ELF-1 (cell line): ENCODE measurements at places on chromosomes 3 and 15.
A peak's percentile ranks its signal among the peaks of the same experiment; 100 is the strongest.

DNA sequence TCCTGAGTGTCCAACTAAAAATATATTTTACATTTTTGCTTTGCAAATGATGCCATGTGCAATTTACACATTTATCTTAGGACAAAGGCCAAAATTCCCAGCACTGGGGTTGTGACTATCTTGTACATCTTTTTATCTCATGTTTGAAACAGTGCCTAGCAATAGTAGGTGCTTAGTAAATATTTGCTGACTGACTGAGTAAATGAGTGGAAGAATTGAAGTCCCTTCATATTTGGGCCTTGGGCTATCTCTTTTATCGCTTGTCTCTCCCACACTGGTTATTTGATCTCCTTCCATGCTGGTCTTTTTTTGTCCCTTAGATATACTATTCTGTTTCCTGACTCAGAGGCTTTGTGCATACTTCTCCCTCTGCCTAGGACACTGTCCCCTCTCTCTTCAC, 213.1 kb upstream of the GOLGA6L4 start:
- no peak for DNase-seq

DNA sequence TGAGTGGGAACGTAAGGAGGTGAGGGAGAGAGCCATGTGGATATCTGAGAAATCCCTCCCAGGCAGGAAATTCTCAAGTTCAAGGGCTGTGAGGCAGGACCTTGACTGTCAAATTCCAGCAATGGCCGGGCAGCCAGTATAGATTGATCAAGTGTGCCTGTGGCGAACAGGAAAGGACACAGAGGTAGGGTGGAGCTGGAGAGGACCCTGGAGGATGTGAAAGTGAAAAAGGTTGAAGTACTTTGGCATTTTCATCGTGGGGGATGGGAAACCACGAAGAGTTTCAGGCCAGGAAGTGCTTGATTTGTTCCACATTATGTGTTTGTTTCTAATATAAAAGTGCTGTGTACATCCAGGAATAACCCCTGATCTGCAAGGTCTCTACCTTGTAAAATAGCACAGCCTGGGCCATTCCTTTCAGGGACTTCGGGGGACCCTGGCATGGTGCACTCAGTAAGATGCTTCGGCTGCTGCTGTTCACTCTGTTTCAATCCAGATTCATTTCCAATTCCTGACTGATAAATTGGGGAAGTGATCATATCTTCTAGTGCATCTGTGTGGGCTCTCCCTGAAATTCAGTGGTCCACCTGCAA, 156.6 kb downstream of the MCTP2 start:
- no peak for DNase-seq

- peak; percentile 16 for DNase-seq
These were observed 397.7 kb downstream of the MAGI1 start for GRCh38 chr3:65641045-65641444.

DNA sequence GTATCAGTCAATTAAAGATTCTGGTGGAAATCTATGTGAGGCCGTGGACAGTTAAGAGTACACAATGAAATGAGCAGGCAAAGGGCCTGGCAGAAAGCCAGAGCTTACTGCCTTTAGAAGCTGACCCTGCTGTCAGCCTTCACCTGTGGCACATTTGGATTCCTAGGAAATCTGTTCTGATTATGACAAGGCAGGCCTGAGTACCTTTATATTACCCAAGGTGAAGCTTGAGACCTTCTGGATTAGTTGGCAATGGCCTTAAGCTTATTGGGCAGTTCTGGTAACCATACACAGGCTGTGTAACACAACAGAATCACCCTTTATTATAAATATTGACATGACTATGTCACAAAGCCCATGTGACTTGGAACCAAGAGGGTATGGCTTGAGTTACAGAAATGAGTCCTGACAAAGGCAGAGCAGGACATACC, 43.2 kb downstream of the NBEAL2 start:
- DNase-seq: no peak

- no peak for DNase-seq
These were observed 8.2 kb downstream of the HDC start for GRCh38 chr15:50257332-50257731.

DNA sequence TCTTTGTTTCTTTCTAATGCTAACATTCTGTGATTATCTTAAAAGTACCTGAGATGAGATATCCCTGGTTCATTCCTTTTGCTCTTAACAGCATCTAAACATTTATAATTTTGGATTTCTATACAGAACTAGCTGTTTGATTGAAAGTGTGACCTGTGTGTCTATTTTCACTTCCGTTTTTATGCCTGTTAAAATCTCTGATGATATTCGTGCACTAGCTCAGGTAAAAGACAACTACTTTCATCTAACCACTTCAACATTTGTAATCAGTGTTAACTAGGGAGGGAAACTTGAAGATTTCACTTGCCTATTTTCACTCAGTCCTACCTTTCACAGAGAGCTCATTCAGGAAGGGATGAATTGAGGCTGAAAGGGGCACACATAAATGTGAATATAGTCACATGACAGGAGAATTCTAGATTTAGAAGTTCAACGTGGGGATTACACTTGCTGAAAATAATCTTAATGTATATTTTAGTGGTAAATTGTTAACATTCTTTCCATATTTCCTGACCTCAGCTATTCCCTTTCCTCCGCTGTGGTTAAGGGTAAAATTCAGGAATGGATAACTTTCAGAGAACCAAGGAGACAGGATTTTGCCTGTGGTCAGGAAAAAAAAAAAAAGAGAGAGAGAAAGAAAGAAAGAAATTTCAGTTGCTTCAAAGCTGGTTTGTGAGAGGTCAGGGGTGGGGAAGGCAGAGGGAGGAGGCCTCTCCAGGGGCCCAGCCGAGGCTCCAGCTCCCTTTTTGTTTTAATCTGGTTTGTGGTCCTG, 159.8 kb upstream of the TSC22D2 start:
- no peak for DNase-seq

DNA sequence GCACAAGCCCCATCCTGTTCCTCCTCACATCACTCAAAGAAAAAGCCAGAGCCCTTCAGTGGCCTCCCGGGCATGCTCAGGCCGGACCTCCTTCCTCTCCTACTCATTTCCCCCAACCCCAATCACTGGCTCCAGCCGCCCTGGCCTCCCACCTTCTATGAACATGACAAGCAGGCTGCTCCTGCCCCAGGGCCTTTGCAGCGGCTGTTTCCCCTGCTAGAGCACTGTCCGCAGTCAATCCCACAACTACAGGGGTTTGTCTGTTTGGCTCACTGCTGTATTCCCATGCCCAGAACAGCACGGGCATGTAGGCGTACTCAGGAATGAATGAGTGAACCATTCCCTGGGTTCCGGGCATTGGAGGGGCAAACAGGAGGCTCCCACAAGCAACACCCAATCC, 139.8 kb upstream of the PRR20G start:
- DNase-seq: peak; percentile 50

DNA sequence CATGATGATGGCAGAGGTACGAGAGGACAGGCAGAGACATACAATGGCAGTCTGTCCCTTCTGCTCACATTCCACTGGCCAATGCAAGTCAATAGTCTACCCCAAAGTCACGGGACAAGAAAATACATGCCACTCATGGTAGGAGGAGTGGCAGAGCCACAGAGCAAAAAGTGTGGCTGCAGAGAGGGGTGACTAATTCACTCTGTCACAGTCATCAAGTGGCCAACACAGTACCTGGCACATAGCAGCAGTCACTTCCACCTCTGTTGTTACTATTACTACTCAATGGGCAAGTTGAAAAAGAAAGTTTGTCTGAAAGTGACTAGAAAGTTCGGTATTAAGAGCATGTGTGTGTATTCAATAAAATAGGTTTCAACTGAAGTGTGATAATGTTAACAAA, 91.4 kb downstream of the SMAD3 start:
- DNase-seq: no peak
